ENCODE measurements at places on chromosomes 3 and 15.

DNA sequence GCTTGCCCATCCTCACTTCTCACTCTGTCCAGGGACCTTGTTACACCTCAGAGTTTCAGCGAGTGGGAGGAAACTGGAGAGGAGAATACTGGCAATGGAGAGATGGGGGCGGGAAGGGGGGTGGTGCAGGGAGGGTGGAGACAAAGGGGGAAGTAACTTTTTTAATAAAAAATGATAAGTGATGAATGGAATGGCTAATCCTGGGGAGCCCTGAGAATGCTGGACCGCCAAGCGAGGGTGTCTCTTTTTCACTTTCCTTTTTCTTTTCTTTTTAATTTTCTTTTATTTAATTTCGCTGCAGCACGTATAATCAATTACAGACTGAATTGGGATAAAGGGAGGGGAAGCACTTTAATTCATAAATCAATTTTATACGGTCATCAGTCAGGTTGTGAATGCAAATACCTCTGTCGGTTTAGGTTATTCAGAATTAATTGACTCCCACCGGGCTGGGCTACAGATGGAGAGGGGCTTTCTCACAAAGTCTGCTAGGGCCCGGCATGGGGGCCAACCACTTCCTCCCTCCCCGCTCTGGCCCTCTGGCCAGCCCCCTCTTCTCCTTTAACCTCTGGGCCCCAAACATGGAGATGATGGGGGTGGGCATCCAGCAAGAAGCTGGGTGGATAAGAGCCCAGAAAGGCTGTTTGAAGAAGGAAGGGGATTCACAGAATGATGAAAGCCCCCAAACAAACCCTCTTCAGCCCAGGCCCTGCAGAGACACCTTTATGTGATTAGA, 106.8 kb upstream of the BOC start:
- no peak for DNase-seq

DNA sequence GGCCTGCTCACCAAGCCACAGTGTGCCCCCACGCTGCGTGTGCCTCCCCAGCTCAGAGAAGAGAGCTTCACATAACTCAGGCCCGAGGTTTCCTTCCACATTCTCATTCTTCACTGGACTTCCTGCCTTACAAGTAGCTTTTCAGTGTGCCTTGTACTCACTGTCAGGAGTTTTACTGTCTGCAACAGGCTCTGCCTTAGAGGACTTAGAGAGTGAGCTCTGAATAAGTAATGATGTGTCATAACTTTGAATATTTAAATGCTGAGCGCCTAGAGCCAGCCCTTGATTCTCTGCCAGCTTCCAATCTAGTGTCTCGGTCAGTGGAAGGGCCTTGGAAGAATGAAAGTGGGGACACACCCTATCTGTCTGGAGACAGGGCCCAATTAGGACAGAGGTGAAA, 41.8 kb downstream of the ITGB5 start:
- no peak for DNase-seq

DNA sequence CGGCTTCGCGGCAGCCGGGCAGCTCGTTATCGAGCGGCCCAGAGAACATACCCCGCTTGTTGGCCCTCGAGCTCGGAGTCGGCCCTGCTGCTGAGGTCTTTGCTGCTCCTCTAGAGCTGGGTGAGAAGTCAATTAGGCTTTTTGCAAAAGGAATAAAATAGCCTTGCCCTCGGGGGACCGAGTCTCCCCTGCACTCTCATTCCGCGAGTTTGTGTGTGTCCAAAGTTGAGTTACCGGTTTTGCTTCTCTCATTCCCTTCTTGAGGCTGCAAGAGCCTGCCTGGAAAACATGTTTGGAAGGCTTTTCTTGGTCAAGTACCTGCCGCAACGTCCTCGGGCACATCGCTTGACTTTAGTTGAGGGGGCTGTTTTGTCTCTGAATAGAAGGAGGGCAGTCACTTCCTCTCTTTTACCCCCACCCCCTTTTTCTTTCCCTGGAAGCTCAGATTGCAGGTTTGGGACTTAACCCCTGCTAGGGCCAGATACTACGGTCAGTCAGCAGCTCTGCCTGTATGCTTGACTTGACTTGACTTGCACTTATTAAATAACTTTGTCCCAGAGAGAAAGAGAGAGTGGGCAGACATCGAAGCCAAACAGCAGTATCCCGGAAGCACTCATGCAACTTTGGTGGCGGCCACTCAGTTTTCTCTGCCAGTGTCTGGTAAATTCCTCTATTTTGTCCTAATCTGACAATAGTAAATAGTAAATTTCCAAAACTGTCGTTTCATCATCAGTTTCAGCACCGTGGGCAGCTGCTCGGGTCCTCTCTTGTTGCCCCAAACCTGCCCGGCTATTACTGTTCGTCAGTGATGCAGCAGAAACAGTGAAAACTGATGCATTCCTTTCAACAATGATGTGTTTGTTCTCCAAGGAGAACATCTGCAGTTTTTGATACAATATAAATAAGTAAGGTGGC, 609 bp downstream of the RNF13 start:
- no peak for DNase-seq

- DNase-seq: no peak
Observed at GRCh38 chr15:40336744-40337122, 4.0 kb downstream of the CCDC9B start.

GRCh38 chr3:191070201-191070600, 128.8 kb upstream of the OSTN start:
- no peak for DNase-seq

GRCh38 chr3:135109681-135110080, 314.6 kb downstream of the EPHB1 start:
- DNase-seq: no peak
